SIG-M5 (cell line): ENCODE measurements at places on chromosomes 3 and 15.

GRCh38 chr15:43168192-43169107 lies 16.8 kb upstream of the CCNDBP1 start:
- DNase-seq: no peak

DNA sequence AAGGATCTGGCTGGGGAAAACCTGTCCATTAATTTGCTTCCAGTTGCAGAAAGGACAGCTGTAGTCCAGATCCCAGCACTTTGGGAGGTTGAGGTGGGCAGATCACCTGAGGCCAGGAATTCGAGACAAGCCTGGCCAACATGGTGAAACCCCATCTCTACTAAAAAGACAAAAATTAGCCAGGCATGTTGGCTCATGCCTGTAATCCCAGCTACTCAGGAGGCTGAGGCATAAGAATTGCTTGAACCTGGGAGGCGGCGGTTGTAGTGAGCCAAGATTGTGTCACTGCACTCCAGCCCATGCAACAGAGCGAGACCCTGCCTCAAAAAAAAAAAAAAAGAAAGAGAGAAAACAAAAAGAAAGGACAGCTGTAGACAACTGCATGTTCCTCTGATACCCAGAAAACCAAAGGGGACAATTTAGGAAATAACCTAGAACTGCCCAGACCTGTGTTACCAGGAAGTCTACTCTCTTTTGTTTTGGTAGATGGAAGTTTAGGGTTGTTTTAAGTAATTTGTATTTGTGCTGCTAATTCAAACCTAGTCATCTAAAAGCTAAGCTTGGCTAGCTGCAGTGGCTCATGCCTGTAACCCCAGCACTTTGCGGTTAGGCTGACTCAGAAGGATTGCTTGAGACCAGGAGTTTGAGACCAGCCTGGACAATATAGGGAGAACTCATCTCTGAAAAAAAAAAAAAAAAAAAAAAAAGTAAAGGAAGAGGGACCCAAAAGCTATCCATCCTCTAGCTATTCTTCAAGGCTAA lies 22.7 kb downstream of the EXD1 start:
- no peak for DNase-seq

DNA sequence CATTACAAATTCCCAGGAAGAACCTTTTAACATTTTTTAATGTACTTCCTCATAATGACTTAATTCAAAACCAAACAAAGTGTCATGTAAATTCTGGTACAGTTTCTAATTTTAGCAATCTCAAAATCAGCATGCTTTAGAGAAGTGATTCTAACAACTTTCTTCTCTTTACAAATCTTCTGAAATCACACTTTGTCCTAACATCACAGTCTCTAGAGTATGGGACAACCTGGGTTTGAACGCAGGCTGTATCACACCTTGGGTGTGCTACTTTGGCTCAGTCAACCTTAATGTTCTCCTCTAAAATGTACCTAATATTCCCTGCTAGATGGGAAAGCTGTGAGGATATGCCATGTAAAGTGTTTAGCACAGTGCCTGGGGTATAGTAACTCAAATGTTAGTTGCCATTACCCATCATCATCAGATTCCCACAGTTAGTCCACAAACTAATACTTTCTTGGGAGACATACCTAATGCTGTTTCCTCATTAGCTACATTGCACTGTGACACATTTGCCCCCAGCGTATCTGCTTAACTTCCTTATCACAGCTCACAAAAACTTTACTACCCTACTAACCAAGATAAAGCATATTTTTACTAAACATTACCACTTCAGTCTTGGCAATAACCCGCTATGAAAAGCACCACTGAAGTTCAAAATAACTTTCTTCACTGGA lies 3.1 kb downstream of the TSPAN3 start:
- DNase-seq: no peak

DNA sequence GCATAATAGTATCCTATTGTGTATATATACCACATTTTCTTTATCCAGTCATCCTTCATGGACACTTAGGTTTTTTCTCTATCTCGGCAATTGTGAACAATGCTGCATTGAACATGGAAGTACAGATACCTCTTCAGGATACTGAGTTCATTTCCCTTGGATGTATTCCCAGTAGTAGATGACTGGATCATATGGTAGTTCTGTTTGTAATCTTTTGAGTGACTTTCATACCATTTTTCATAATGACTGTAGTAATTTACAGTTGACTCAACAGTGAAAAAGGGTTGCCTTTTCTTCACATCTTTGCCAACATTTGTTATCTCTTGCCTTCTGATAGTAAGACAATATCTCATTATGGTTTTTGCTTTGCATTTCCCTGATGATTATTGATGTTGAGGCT lies 21.8 kb downstream of the MYH15 start:
- no peak for DNase-seq

DNA sequence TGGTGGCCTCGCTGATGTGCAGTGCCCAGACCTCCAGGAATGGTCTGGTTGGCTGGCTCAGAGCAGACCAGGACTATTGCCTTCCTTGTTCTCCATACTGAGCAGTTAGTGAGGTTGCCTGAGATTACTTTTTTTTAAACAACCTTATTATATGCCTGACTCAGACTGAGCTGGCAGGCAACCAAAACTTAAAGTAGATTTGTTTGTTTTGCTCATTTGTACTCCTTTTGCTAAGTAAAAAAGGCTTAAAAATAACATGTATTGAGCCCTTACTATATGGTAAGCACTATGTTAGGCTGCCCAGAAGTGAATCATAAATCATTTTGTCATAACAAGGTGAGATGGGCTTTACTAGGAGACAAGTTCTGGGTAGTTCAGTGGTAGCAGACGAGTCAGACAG lies 92.4 kb downstream of the GHSR start:
- no peak for DNase-seq
